Endothelial cell of umbilical vein (primary cell): ENCODE measurements at places on chromosomes 6 and 20. TPM values are rescaled to one million over a fixed set of nuclear protein-coding genes. Genes with fewer than 3 reads are reported as not detected.

WFDC12 gene
- polyA plus RNA-seq, result not detected in 2 replicates

PRPH2 gene
- 0.32 and 0.46 TPM in 2 replicates for polyA plus RNA-seq

GRCh38 chr6:96197241-96197640 is 181.5 kb downstream of the FUT9 start:
- DNase-seq, result no peak

DNA sequence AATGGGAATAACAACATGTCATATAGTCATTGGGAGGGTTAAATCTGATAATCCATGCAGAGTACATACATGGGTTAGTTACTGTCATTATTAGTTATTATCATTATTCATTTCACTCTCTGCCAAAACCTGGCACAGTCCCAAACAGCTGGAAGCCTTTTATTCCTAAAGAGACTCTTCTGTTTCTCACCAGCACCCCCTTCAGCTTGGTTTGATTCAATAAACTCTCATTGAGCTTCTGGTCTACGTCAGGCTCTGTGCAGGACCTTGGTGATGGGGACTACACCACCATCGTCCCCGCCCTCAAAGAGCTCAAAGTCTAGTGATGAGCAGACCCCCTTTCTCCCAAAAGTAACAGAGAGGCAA is 2.3 kb downstream of the KCNK15 start:
- DNase-seq, result no peak

- no peak for DNase-seq
These were observed 1370.4 kb downstream of the GRIK2 start for GRCh38 chr6:102763891-102764290.

SLC12A5 gene
- 1.8 and 2.3 TPM in 2 replicates for polyA plus RNA-seq

GRCh38 chr6:41692080-41692675 is 43.2 kb downstream of the TFEB start:
- DNase-seq, result no peak

DNA sequence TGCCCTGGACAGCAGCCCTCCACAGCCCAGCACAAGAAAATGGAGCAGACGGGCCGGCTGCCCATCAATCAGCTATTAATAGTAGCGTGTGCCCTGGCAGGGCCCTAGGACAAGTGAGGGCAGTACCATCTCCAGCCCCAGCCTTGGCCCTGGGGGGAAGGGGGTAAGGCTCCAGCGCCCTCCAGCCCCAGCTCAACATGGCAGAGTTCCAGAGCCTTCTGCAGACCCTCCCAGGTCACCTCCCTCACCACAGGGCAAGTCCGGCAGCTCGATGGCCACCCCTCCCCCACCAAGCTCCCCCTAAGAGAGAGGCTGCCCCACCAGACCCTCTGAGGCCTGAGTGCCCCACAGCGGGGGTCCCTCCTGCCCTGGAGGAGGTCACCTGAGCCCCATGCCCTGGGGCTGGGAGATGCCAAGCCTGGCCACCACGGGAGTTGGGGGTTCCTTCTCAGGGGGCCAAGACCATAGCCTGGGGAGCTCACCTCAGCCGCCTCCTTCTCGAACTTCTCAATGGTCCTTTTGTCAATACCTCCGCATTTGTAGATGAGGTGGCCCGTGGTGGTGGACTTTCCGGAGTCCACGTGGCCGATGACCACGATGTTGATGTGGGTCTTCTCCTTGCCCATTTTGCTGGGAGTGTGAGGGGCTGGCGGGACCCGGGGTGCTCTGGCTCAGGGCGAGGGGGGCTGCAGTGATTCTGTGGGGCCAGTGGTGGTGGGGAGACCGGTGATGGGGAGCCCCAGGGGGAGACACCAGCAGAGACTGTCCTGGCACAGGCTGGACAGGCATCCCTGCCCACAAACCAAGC is 1.5 kb downstream of the EEF1A2 start:
- DNase-seq, result no peak

- no peak for DNase-seq
These were observed 13.1 kb upstream of the NT5DC1 start for GRCh38 chr6:116087437-116088027.

- DNase-seq, result no peak
These were observed 3.7 kb downstream of the GRIK2 start for GRCh38 chr6:101397199-101397598.

GRCh38 chr20:34246126-34246626 is 5.0 kb downstream of the ASIP start:
- DNase-seq, result no peak

DNA sequence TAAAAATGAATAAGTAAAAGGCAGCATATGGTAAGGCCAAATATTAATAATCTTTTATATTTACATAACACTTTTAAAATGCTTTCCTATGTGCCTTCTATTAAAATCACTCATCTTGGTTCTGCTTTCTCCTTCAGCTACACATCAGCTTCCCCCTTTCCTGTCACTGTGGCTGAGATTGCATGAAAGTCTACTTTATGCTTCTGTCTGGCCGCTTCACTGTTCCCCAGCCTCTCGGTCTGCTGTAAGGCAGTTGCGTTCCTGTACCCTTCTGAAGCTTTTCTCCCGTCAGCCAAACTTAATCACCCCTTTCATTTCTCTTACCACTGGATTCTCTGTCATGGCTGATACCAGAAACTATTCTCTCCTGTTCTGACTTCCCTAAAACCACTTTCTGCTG is 34.6 kb downstream of the SOX4 start:
- DNase-seq, result no peak

- peak; percentile 68 for DNase-seq
These were observed 132.5 kb upstream of the FOXA2 start for GRCh38 chr20:22716821-22717351.

GRCh38 chr6:39790772-39791171 is 1.4 kb upstream of the DAAM2 start:
- DNase-seq, result no peak

DNA sequence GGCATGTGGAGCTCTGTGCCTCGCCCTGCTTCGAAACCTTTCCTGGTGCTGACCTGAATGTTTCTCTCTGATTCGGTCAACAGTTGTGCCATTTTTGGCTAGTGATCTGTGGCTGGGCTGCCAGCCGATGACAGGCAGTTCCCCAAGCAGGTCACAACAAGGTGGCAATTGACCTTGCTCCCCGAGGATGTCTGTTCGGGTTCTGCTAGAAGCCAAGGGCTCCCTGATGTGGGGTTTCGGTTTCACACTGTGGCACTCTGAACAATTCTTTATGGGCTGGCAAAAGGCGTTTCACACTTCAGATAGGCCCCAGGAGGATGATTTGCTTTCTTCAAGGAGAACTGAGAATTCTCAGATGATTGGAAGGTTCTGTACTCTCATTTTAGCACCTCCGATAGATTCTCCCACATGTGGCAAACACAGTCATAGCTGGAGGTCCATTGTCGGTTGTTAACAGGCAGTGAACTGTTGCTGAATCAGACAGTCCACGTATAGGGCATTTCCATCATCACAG is 135.6 kb downstream of the SLC24A3 start:
- no peak for DNase-seq

BTN1A1 gene
- polyA plus RNA-seq, result not detected in 2 replicates

WRNIP1 gene
- polyA plus RNA-seq, result 54.5 and 68.9 TPM in 2 replicates

GRCh38 chr20:3993109-3993508 is 22.2 kb downstream of the RNF24 start:
- no peak for DNase-seq

DNA sequence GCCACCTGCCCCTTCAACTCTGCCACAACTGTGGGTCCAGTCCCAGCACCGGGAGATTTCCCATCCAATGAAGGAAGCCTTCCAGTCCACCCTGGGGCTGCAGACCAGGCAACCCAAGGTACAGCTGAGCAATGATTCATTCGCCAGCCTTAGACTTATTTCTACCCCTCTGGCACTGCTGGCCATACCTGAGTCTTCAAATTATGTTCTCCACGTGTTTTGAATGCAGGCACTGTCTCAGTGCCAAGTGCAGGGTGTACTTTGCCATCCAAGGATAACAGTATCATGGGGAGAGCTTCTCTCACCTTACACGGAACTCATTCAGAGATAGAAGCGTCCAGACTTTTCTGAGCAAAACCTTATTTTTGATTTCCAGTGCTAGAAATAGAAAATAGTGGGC is 175.6 kb downstream of the ZFP64 start:
- no peak for DNase-seq

CLDN20 gene
- not detected in 2 replicates for polyA plus RNA-seq

DNA sequence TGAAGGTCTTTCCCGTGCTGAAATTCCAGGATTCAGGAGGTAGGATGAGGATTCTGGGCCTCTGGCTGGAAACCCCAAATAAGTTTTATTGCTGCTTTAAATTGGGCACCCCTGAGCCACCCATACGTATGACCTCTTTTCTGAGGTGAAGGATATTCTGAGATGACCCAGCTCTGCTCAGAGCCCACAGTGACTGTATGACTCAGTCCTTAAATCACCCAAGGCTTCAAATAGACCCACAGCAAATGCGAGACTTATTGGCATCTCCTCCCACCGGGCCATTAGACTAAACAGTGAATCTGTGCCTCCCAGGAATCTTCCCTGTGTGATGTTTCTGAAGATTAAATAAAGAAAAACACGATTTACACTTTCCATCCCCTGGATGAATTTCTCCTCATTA is 9.5 kb downstream of the SIRPG start:
- no peak for DNase-seq

GRCh38 chr20:21342656-21343345 is 39.7 kb downstream of the XRN2 start:
- DNase-seq, result peak; percentile 63

TPD52L1 gene
- 0.08 and 0.37 TPM in 2 replicates for polyA plus RNA-seq

DNA sequence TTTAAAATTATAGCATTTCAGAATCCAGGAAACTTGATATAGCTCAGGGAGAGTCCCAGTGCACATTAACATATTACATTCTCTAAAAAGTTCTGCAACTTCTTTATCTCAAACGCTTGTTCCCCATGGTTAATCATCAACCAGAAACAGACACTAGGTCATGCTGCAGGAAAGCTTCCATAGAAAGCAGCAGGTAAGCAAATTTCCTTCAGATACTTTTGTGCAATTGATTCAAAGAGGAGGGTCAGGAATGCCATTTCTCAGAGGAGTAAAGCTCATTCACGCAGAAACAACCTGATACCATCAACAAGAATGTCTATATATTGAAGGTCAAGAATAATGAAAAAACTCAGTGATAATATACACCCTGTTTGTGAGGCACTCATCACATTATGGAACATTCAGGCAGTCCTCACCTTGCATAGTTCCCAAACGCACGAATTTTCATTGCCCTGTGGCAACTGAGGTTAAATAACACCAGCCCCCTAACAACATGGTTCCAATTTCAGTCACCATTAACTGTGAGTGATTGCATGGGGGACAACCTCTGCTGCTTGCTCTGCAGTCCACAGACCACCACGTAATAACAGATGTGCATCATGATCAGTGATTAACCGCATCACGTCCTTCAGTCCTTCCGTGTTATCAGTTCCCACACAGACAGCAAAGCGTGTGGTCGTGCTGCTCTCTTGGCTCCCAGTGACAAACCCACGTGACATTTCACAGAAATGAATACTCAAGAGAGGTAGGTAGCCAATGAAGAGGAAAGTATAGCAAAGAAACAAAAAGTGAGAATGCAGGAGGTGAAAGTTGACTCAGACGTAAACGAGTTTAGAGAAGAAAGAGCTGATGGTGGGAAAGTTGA is 95.7 kb downstream of the LY86 start:
- no peak for DNase-seq

GRCh38 chr20:58863044-58863790 is 10.7 kb downstream of the GNAS start:
- no peak for DNase-seq

GRCh38 chr20:47521059-47521808 is 19.5 kb downstream of the NCOA3 start:
- no peak for DNase-seq

MEI4 gene
- polyA plus RNA-seq, result not detected in 2 replicates

HLA-DRB1 gene
- not detected in 2 replicates for polyA plus RNA-seq

PHF20 gene
- polyA plus RNA-seq, result 16.0 and 25.0 TPM in 2 replicates

FAM184A gene
- 0.04 and 0.16 TPM in 2 replicates for polyA plus RNA-seq

- no peak for DNase-seq
These were observed 152.3 kb downstream of the CARMIL1 start for GRCh38 chr6:25431306-25431974.

ADGB gene
- polyA plus RNA-seq, result not detected in 2 replicates

GRCh38 chr6:109434456-109434855 is 6.0 kb downstream of the PPIL6 start:
- DNase-seq, result no peak

TFAP2B gene
- polyA plus RNA-seq, result not detected in 2 replicates

LGSN gene
- not detected in 2 replicates for polyA plus RNA-seq

- no peak for DNase-seq
These were observed 19.7 kb downstream of the PCK1 start for GRCh38 chr20:57580478-57581201.

RBM24 gene
- 6.6 and 12.1 TPM in 2 replicates for polyA plus RNA-seq

OPN5 gene
- 0.02 TPM in 1 of 2 replicates, not detected in the other for polyA plus RNA-seq

SLC17A5 gene
- 16.9 and 18.7 TPM in 2 replicates for polyA plus RNA-seq

DEFB126 gene
- polyA plus RNA-seq, result not detected in 2 replicates

DNA sequence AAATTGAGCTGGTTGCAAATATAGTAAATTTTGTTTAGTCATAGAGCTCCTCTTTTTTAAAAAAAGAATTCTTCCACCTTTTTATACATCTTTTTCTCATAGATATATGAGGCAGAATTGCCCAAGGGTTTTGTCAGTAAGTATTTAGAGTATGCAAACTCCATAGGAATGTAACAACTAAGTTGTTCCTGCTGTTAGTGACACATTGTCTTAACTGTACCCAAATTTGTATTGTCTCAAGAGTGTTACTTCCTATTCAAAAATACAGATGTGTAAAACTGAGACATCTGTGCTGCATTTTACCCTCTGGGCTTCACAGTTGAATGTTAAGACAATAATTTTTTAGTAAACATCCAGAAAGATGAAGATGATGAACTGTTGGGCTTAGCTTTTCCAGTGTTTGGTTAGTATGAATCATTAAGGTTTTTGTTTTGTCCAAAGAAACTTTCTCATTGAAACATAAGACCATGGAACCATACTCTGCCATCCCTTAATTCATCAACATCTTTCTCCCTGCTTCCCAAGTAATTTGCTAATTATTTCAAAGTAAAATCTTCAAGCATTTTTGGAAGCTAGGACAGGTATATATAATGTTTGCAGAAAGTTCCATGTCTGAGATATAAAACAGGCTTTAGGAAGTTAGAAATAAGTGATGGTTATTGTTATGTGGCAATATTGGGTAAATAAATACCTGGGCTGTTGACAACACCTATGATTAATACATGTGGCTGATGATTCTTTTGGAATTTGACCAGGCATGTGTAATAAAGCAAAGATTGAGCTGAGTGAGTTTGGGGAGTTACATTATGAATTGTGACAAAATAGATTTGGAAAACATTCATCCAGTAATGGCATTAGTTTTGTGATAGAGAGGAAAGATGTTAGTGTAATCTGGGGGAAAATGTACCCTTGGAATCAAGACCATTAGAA is 11.2 kb downstream of the OGFRL1 start:
- no peak for DNase-seq
